NCI-H2029 (cell line): ENCODE measurements at places on chromosomes 3 and 15.

GRCh38 chr3:184579513-184579912, 17.9 kb downstream of the EPHB3 start:
- DNase-seq, result no peak

DNA sequence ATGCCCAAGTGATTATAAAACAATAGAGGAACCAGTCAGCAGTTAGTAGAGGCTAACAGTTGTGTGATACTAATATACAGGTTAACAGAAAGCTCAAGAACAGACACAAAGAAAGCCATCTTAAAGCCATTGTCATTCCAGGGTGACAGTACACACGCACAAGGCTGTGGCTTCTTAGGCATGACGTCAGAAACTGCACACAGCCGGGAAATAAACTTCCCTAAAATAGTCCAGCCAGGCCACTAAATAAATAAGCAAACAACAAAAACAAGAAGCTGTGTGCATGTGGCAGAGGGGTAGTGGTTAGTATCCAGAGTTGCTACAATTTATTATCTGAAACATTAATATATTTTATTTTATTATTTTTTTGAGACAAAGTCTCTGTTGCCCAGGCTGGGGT, 49.8 kb downstream of the PPCDC start:
- DNase-seq, result no peak

GRCh38 chr3:68793759-68794701, 138.3 kb downstream of the TAFA4 start:
- no peak for DNase-seq

- DNase-seq, result no peak
Measured at GRCh38 chr3:190004656-190005055, 116.0 kb downstream of the P3H2 start.

- DNase-seq, result no peak
Measured at GRCh38 chr3:50982540-50983325, 308.0 kb downstream of the DOCK3 start.

DNA sequence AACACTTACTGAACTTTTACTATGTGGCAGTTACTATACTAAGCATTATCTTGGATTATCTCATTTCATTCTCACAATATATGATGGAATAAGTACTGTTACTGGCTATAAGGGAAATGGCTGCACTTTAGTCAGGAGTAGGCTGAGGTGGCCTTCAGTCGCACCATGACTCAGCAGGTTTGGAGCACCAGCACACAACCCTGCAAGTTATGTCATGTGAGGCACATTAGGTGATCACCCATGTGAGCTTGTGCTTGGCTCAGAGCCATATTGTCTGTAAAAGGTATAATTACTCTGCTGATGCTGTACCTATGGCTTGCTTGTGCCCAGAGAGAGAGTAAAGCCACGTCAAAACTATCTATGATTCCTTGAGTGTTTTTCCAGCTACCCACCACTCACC, 54.1 kb upstream of the TIPARP start:
- DNase-seq, result peak; percentile 84

DNA sequence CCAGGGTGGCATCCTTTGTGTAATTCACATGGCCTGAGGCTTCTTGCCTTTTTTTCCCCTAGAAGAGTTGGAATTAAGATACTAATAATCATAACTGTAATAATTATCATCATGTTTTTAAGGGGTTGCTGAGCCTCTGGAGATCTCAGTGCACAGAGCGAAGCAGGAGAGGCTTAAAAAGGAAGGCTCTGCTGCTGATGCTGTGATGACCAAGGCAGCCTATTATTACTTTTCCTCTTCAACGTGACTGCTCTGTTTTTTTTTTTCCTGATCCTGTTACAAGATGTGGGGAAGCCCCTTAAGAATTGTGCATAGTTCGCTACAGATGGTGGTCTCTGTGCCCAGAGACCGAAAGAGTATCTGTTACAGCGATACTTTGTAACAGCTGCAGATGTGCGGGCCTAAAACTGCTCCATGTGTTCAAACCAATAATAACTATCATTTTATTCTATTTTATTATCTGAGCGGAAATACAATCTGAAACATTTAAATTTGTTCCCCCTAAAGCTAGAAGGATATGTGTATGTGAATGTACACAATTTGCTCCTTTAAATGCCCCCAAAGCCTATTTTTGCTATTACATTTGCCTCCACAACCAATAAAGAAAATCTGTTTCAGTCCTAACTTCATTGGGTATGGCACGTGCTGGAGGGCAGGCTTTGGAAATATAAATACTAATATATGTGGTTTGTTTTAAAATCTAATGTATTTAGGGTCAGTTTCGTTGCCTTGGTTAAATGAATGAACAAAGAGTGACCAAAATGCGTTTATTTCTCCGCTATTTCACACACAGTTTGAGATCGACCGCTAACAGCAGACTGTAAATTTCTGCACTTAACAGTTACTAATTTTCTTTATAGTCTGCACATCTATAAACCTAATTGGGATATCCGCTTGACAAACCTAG, 4.6 kb downstream of the SHOX2 start:
- DNase-seq, result no peak

DNA sequence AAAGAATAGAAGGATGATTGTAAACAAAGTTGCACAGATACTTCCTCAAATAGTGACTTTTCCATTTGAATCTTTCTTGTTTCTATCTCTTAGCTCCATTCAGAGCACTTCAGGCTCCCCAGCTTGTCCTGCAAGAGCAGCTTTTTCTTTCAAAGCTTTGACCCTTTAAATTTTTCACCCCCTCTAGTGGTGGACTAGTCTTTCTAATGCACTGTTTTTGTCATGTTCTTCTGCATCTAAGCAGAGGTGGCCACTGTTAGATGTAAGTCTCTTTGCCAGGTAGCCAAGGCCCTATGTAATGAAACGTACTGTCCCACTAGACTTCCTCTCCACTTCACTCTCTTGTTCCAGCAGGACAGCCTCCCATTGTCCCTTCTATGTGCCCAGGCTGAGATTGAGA, 74.0 kb upstream of the MANF start:
- DNase-seq, result no peak

GRCh38 chr3:9224490-9224889, 25.0 kb downstream of the SRGAP3 start:
- DNase-seq, result no peak

DNA sequence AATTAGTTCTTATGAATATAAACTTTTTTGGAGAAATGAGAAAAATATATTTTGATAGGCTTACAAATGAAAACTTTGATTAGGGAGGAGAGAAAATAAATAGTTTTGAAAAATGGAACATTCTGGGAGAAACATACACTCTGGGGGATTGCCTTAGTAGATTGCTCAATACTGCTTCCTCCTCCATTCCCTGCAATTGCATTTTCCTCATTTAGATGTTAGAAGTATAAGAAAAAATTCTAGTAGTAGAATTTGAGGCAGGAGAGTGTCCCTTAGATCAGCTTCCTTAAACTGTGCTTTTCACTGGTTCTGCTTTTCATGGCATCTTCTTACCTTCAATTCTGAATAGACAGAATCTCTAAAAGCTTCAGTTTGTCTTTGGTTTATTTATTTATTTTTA, 46.2 kb upstream of the CTDSPL2 start:
- no peak for DNase-seq

DNA sequence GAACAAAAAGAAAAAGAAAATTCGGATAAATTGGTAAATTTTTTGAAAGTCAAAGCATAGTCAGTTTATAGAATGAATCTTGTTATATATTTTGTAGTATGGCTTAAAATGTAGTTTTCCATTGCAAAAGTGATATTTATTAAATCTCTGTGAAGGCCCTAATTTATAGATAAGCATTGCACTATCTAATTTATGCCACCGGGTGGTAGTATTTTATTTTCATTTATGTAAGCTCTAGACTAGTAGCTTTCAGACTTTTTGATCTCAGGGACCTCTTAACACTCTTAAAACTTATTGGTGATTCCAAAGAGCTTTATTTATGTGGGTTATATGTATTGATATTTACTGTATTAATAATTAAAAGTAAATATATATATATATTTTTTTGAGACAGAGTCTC, 133.9 kb upstream of the LRRFIP2 start:
- peak; percentile 22 for DNase-seq

DNA sequence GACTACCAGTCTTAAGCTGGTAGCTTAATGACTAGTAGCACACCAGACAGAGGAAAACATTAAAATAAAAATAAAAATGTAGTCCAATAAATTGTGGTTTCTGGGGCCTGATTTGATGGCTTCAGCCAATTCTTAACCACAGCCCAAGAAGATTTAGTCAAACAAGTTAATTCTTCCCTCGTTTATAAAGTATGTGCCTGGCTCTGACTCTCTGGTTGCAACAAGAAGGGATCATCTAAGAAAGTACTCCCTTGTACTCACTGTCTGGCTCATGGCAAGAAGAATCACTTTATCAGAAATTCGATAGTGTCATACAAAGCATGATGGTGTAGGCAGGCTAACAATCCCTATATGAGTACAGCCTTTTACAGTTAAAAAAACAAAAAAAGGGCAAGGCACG, 141.9 kb downstream of the P3H2 start:
- DNase-seq, result no peak

DNA sequence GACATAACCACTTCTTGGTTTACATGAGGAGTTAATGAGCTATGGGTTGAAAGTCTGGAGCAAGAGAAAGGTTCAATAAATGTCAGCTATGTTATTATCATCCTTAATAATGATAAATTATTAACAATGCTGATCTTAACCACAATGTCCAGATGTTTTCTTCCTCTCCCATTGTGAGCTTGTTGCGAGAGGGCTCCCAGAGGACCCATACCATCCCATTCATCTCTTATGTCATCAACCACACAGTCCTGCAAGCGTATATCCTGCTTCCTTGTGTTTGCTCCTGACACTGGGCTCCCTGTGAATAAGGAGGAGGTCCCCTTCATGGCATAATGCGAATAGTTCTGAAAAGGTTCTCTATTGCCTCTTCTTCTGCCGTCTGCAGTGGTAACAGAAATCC, 266.8 kb downstream of the TLE3 start:
- DNase-seq, result no peak

DNA sequence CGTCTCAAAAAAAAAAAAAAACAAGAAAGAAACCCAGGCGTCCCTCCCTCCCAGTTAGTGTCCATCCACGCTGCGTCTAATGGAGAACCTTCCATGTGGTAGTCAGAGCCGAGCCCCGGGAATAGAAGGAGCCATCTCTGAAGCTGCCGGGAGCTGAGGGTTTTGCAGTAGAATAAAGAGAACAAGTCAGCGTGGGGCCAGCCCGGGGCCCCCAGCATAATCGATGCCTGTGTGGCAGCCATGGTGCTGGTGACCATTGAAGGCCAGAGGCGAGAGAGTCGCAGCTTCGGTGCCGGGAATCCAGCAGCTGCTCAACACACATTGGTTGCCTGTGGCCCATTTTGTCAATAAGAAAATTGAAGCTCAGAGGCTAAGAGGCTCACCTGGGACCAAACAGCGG, 151.7 kb downstream of the CHSY1 start:
- DNase-seq, result no peak

DNA sequence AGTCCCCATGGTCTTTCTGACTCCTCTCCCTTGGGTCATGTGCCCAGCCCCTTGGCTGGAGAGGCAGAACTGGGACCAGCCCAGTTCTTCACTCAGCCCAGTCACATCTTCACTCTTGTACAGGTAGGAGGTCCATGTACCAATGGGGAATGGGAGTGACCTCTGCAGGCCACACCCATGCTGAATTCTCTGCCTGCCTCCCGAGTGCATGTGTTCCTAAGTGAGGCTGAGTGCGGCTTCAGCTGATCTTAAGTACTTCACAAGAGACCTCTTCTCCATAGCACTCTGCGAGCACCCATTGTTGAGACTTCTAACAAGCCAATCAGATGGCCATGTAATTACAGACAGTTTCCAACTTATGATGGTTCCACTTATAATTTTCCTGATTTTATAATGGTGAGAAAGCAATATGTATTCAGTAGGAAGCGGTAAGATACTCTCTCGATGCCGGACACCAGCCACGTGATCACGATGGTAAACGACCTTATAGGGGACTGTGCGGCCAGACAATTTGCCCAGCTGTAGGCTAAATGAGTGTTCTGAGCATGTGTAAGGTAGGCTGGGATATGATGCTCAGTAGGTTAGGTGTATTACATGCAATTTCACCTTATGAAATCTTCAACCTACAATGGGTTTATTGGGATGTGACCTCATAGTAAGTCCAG, 112.1 kb downstream of the KLF13 start:
- no peak for DNase-seq

DNA sequence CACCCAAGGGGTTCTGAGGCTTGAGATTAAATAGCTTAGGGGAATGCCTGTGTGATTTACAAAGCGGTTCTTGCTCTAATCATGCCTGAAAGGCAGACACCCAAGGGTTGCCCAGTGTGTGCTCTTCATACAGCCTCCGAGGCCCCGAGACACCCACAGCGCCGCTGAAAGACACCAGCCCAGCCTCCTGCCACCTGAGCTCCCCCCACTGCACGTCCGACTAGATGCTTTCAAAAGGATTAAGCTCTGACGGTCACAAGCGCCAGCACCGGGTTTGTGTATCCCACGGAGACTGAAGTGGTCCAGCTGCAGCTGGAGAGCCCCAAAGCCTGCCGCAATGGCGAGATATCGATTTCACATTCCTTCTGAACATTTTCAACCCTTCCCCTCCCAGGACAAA, 50.3 kb downstream of the SPATA12 start:
- DNase-seq, result no peak

DNA sequence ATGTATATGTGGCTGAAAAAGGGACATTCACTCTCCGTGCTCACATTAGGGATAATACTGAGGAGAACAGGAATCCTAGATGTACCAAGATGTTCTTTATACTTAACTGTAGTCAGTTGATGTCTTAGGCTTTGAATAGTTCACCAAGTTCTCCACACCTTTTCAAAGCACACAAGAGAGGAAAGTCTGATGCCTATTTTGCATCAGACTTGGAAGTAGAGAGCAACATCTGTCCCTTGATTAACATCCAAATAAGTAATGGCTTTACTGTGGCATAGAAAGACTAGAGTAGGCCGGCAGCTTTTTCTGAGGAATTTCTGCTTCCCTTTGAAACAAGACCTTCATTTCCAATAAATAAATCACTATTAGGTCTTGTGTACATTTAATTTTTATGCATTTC, 34.0 kb downstream of the PIGB start:
- DNase-seq, result no peak

DNA sequence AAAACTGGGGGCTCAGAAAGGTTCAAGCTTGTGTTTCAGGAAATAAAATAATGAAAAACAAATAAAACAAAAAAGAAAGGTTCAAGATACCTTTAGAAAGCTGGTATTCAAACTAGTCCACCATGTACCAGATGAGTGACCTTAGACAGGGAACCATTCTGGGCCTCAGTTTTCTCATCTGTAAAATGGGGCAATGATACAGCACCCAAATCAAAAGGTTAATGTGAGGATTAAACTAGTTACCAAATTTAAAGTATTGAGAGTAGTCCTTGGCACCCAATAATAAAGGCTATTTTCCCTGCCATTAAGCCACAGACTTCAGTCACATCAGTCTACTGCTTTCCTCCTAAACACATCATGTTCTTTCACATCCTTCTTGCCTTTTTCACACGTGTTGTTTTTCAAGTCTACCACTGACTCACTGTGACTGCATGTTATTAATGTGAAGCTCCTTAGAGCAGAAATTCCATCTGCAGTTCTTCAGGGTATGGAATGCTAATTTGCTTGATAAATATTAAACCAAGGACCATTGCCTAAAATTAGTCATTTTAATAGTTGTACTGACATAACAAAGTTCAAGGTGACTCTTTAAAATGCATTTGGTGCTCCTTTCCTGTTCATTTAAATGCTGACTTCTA, 19.9 kb downstream of the TAMM41 start:
- DNase-seq, result no peak
